HCEC 1CT (cell line): ENCODE measurements at places on chromosomes 11 and 22.

- DNase-seq, result no peak
These were observed 866 bp upstream of the SELENOO start for GRCh38 chr22:50199829-50200460.

- no peak for DNase-seq
These were observed 43.8 kb downstream of the CHRDL2 start for GRCh38 chr11:74687237-74688023.

- DNase-seq, result no peak
These were observed 15.1 kb downstream of the OR10V1 start for GRCh38 chr11:59698506-59698905.

DNA sequence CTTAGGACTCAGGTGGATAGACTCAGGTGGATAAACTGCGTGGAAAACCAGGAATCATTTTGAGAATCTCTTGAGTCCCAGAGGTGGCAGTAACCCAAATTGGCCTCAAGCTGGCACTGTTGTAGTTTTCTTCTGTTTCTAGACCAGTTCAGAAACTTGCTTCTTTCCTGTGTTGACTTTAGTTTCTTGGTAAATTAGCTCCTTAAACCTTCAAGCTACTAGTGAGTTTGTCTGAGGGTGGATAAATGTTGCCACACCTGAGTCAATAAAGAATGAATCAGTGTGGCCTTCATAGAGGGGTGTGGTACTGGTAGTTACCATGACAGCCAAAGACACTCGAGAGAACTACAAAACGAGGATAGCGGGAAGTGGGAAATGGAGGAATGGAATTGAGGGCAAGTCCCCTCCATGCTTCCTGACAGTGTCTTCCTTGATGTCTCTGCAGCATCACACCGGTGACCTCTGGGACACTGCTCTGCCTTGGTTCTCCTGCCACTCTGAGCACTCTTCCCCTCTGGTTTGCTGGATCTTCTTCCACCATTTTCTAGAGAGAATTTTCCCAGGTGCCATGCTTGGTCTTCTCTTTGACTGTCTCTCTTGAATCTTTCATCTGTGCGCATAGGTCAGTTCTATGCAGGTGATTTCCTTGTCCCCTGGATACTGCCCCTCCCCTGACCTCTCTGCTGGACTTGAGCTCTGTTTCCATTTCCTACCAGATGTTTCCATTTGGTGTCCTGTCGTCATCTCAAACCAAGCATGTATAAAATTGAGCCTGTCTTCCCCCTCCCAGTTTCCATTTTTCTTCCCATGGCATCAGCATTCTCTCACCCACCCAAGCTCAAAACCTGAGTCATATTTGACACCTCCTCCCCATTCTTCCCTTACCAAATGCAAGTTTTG, 7.2 kb downstream of the POLD4 start:
- peak; percentile 54 for DNase-seq

GRCh38 chr11:12066056-12066798, 44.2 kb upstream of the MICAL2 start:
- peak; percentile 97 for DNase-seq

DNA sequence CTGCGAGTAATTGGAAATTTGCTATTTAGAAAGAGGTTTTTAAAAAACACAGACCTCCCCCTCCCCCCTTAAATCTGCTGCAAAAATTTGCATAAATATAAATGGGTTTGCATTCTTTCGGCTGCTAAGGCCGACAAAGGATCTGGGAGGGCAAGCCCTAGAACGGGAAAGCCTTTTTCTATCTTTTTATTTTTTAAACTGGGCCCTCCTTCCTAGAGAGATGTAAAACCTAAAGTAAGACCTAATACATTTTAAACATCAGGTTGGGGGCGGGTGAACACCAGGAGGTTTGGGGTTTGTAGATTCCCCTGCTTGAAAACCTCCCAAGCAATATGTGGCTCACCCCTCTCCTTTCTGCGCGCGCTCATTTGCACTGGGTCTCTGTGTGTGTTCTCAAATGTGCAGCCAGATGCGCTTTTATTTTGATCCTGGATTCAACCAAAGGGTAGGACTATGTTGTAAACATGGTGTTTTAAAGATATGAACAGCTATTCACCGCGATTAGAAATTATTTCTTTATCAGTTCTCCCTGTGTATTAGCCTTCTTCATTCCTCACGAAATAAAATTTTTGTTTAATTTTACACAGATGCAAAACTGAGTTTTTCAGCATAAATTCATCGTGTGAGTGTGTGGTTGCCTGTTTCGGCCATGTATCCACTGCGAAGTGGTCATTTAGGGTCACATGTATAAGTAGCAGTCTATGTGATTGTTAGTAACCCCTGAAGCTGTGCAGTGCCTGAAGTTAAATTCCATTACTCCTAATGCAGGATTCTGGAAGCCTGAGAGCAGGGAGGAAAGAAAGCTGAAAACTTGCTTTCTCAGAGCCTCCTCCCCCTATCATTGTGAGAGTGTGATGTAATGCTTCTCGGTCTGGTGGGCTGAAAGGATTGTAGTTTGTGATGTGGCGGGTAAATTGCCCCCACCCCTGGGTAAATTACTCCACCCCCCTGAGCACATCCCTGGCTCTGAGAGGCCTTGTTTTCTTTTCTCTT, 988 bp downstream of the TNRC6B start:
- DNase-seq, result peak; percentile 43

GRCh38 chr11:123566852-123567251, 87.6 kb downstream of the SCN3B start:
- no peak for DNase-seq

DNA sequence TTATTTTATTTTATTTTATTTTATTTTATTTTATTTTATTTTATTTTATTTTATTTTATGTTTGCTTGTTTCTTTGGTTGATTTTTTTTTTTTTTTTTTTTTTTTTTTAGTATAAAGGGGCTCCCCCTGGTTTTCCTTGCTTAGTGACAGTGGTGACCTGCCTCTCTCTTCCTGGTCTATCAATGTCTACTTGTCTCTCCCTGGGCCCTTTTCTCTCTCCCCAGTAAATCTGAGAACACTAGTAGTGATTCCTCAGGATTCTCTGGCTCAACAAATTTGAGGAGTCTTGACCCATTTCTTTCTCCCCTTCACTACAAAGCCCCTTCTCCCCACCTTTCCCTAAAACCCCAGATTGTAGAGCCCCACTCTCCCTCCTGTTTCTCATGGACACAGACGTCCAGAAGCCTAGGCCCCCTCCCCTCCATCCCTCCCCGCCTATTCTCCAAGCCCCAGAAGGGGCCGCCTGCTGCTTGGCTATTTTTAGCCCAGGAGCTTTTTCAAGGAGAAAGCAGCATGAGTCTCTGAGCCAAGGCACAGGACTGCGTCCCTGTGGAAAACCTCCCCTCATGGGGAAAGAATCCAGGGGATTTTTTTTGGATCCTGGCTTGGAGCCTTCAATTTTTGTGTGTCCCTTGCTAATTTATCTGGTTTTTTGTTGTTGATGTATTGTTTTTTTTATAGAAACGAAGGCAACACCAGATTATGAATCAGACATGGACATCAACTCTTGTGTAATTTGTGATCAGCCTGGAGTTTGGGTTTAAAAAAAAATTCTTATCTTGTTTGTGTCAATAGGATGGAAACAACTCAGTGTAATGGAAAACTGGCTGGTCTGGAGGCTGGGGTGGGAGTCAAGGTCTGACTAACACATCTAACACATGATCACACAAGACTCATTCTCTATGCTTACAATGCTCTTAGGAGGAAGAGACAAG, 17.5 kb upstream of the ACCSL start:
- peak; percentile 67 for DNase-seq

GRCh38 chr11:15716550-15716949, 601.8 kb downstream of the INSC start:
- no peak for DNase-seq

- DNase-seq, result no peak
These were observed 6.2 kb downstream of the DNAJB13 start for GRCh38 chr11:73956876-73957653.

- DNase-seq, result peak; percentile 98
These were observed 23.9 kb upstream of the LYVE1 start for GRCh38 chr11:10592331-10592730.

DNA sequence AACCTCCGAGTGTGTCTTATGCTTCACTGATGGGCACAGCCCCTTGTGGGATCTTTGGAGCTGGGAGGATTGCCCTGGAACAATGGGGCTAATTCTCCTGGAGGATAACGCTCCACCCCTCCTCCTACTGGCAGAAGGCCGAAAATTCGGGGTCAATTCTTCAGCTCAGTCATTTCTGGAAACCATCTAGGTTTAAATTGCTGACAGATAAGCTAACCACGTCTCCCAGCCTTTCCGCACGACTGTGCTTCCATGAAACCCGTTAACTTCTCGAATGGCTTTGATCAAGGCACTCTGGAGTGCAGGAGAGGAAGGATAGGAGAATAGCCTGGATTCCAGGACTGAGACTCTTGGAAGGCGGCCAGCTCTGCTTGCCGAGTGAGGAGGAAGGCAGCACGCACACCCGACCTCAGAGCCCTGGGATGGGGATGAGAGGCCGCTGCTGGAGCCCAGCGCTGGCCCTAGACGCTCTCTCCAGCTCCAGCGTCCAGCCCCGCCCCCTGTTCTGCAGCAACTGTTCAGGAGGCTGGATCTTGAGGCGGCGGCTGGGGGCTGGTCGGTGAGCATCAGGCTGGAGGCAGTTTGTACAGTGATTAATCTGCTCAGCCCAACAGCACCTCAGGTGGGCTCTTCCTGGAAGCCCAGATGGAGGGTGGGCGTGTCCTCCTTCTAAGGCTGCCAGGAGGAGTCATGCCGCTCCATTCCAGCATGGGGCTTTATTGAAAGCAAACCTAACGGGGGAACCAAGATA, 176.7 kb upstream of the NCAM1 start:
- DNase-seq, result no peak

- peak; percentile 54 for DNase-seq
These were observed 304.1 kb downstream of the GUCY1A2 start for GRCh38 chr11:106714199-106714598.

GRCh38 chr11:116686866-116687265, 85.9 kb downstream of the BUD13 start:
- DNase-seq, result no peak

GRCh38 chr11:88475991-88476418, 138.5 kb upstream of the CTSC start:
- peak; percentile 71 for DNase-seq

DNA sequence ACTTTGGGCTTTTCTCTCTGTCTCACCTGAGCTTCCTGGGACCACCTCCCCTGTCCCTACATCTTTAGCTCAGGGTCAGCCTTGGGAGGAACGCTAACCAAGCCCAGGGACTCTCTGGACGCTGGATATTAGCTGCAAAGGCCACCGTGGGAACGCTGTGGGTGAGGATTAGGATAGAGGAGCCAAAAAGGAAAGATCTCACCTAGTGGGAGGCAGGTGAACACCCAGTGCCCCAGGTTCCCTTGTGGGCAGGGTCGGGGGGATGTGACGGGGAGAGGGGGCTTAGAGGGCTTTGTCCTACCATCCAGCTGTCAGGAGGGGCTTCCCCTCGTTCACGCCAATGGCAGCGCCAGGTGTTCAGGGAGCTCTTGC, 50.2 kb downstream of the LINC01488 start:
- no peak for DNase-seq

DNA sequence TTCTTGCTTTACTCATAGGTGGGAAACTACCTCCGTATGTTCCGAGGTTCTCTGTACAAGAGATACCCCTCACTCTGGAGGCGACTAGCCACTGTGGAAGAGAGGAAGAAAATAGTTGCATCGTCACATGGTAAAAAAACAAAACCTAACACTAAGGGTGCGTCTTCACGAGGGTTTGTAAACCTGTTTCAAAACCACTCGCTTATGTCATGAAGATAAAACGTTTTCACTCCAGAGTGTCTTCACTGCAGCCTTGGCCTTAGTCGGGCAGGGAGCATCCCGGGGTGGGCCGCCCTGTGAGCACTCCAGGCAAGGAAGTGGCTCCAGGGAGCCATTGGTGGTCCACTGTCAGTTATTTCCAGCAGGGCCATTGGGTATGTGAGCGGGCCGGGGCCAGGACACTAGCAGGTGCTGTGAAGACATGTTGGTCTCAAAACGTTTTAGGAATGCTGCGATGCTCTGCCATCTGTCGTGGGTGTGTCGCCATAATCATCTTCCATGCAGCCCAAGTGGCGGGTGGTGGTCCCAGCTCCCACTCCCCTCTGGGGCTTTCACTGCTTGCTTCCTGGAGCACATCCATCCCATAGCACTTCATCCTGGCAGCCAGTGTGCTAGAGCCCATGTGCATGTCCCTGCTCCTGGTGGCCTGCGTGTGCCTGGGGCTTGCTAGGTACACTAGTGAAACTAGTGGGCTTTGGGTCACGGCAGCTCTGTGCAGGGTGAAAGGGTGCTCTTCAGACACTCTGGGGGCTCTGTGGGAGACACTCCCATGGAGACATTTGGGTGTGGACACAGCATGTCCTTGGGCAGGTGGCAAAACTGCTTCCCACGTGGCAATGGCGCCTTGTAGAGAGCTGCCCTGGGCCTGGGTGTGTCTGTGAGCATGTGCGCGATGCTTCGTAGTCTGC, 5.2 kb downstream of the SMARCB1 start:
- DNase-seq, result no peak

- DNase-seq, result no peak
These were observed 15.3 kb upstream of the MYRF start for GRCh38 chr11:61737131-61737530.

- no peak for DNase-seq
These were observed 36.1 kb upstream of the NNMT start for GRCh38 chr11:114260077-114260476.

DNA sequence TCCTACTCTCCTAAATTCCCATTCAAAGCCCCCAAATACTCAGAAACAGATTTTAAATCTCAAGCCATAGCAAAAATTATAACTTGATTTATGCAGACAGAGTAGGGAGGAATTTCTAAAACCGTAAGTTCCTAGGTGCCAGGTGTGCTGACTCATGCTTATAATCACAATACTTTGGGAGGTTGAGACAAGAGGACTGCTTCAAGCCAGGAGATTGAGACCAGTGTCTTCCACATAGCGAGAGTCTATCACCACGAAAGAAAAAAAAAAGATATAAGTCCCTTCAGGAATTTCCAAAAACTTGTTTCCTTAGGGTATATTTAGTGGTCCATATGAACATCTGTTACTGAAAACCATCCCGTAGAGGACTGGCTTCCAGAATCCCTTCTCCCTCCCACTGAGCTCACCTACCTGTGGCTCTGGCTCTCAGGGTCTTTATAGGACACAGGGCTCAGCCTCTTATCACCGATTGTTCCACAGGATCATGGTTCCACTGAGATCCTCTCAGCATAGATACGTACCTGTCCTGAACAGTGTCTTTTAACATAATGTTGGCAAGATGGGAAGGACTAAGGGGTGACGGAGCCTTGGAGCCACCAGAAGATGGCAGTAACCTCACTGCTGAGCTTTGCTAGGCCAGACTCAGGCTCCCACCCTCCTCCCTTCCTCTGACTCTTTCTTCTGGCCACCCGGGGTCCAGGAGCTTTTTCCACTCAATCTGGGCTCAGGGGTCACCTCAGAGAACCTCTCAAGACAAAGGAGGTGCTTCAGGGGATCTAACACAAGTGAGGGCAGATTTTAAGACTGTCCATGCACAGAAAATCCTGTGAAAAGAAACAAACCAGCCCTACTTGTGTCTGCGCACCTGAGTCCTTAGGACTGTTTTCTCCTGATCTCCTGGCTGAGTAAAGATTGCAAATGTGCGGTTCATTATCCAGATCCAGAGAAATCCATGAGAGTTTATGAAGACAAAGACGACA, 117.5 kb upstream of the TOP3B start:
- DNase-seq, result peak; percentile 2

- DNase-seq, result no peak
These were observed 102.2 kb downstream of the BRD1 start for GRCh38 chr22:49725516-49725915.
